Subcutaneous preadipocyte (primary cell): ENCODE measurements at places on chromosomes 2 and 18. TPM values are rescaled to one million over a fixed set of nuclear protein-coding genes. Genes with fewer than 3 reads are reported as not detected.

The SPP2 gene
- not detected in 2 replicates for total RNA-seq

The RIOK3 gene
- total RNA-seq: 58.8 and 59.6 TPM in 2 replicates

The EIF4E2 gene
- total RNA-seq: 73.1 and 91.3 TPM in 2 replicates

The MSH6 gene
- total RNA-seq: 33.1 and 54.2 TPM in 2 replicates

The G6PC2 gene
- total RNA-seq: not detected in 2 replicates

The NDC80 gene
- 26.5 and 43.2 TPM in 2 replicates for total RNA-seq

The LHCGR gene
- not detected in 2 replicates for total RNA-seq

The ZC3H8 gene
- 9.4 and 12.5 TPM in 2 replicates for total RNA-seq

The RPRM gene
- total RNA-seq: not detected in 2 replicates

The MEIS1 gene
- 15.8 and 17.6 TPM in 2 replicates for total RNA-seq

The VWA3B gene
- total RNA-seq: not detected in 2 replicates

The DSG4 gene
- total RNA-seq: not detected in 2 replicates

The OTOF gene
- total RNA-seq: under 0.01 and 0.39 TPM in 2 replicates

The LYG2 gene
- not detected in 2 replicates for total RNA-seq

The RAB17 gene
- total RNA-seq: 0.20 TPM in 1 of 2 replicates, not detected in the other

The KATNAL2 gene
- total RNA-seq: 2.5 and 4.8 TPM in 2 replicates

The LAMA3 gene
- 3.9 and 6.6 TPM in 2 replicates for total RNA-seq

The ZSWIM2 gene
- not detected in 2 replicates for total RNA-seq

The SERPINB2 gene
- total RNA-seq: 1.8 and 3.5 TPM in 2 replicates

The RFX8 gene
- 38.2 and 46.7 TPM in 2 replicates for total RNA-seq

The FSHR gene
- not detected in 2 replicates for total RNA-seq

The CYP1B1 gene
- total RNA-seq: 63.3 and 145 TPM in 2 replicates

The TEKT4 gene
- total RNA-seq: not detected in 2 replicates

The NYAP2 gene
- total RNA-seq: not detected in 2 replicates

The XDH gene
- 0.78 and 1.1 TPM in 2 replicates for total RNA-seq

The SGPP2 gene
- total RNA-seq: not detected in 2 replicates

The KCNG3 gene
- total RNA-seq: not detected in 2 replicates

The PXDN gene
- total RNA-seq: 119 and 130 TPM in 2 replicates
